Skeletal muscle cell (primary cell): ENCODE measurements at places on chromosomes 7 and 10.

GRCh38 chr10:120969219-120969645, 118.1 kb downstream of the WDR11 start:
- DNase-seq = no peak

DNA sequence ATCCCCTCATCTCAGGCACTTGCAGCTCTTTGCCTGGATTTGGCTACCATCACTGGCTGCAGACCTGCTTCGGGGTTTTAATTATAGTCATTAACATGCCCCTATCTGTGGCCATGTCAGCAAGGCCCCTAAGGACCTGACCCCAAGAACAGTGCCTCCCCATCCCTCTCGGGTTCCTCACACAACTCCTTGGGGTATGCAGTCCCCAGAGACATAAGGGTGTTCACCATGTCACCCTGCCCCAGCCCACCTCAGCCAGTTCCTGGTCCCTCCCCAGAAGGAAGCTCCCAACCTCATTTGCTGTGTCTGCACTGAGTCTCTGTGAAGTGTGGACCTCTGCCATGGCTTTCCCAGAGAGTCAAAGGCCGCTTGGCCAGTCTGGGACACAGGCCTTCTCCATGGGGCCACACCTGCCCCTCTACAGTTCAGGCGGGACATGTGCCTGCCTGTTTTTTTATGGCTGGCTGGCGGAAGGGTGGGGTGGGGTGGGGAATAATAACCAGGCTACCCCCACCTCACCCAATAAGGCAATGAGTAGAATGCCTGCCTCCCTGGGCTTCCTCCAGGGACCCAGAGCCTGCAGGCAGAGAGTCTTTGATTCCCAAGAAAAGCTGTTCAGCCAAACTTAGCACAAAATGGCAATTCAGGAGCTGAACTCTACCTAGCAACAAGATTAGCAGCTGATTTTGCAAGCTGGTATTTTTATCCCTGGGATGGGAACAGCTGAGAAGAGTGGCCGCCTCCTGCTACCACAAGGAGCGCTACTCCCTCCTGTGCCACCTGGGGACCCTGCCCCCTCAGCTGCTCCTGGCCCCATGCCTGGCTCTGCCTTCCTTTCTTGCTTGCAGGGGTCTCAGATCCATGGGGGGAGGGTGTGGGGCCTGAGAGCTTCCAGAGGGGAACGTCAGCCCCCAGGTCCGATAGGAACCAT, 23.7 kb upstream of the CAMK2B start:
- DNase-seq = no peak

DNA sequence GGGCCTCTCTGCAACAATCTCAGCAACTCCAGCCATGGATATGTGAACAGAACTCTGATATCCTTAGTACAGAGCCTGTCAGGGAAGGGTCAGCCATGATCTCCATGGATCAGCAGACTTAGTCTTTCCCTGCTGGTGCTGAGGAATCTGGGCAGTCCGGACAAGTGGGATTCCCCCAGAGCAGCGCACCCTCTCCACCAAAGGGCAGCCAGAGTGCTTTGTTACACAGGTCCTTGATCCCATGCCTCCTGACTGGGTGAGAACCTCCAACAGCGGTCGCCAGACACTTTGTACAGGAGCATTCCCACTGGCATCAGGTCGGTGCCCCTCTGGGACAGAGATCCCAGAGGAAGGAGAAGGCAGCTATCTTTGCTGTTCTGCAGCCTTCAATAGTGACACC, 38.9 kb downstream of the TPK1 start:
- DNase-seq = no peak

GRCh38 chr10:121080281-121080891, 229.2 kb downstream of the WDR11 start:
- no peak for DNase-seq

- no peak for DNase-seq
Observed at GRCh38 chr7:55939514-55940123, 12.1 kb upstream of the MRPS17 start.

DNA sequence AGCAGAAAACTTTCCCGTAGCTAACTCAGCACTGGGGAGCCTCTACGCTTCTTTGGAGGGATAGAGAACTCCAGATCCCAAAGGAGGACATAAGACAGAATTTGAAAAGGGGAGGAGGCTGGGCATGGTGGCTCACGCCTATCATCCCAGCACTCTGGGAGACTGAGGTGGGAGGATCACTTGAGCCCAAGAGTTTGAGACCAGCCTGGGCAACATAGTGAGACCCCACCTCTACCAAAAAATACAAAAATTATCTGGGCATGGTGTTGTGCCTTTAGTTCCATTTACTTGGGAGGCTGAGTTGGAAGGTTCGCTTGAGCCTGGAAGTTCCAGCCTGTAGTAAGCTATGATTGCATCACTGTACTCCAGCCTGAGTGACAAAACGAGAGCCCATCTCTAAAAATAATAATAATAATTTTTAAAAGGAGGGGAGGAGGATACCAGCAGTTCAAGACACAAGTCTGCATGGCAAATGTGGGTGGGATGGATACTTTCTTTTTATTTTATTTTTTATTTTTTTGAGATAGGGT, 165.9 kb upstream of the SH2B2 start:
- no peak for DNase-seq

- DNase-seq = no peak
Observed at GRCh38 chr7:127803626-127804025, 151.6 kb downstream of the SND1 start.

GRCh38 chr7:133770863-133771492, 356.2 kb upstream of the LRGUK start:
- DNase-seq = peak; percentile 40

GRCh38 chr7:77989981-77990566, 191.5 kb downstream of the PHTF2 start:
- no peak for DNase-seq

DNA sequence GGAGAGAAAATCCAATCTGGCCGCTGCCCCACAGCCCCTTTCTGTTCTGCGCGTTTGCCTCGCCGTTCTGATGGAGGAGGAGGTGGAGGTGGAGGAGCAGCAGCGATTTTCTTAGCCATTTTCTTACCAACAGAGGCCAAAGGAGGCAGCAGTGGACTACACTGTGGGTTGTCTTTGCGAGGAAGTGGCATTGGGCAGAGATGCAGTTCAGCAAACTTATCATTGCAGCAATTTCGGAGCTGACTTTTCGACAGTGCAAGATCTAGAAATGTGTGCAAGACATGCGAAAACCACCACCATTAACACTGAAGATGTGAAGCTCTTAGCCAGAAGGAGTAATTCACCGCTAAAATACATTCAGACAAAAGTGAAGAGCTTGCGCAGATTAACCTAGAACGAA, 1.9 kb upstream of the ARL4A start:
- DNase-seq = no peak

GRCh38 chr7:136198168-136198567, 221.0 kb upstream of the MTPN start:
- DNase-seq = no peak

DNA sequence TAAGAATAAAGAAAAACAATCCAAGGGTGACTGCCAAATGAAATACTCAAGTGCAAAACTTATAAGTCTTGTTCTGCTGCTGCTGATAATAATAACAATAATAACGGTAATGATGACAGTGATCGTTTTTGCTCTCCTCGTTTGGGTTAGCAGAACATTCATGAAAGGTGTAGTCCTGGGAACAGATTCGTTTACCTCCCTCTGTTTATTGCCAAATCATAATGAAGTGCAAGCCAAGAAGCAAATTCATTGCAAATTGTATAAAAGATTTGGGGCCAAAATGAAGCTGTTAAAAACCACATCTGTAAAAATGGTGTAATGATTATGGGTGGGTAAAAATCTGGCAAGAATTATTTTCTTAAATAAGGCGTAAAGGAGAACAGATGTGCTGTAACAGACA, 587.2 kb upstream of the MKI67 start:
- no peak for DNase-seq

- DNase-seq = no peak
Observed at GRCh38 chr7:2017481-2017891, 215.3 kb downstream of the MAD1L1 start.

DNA sequence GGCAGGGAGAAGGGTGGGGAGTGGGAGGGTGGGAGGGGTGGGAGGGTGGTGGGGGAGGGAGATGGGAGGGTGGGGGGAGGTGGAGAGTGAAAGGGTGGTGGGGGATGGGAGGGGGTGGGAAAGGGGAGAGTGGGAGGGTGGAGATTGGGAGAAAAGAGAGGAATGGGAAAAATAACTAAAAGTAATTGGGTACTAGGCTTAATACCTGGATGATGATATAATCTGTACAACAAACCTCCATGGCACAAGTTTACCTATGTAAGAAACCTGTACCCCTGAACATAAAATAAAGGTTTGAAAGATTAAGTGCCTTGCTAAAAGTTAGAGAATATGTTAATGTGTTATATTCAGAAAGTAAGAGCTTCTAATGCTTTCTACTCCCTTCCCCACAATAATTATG, 564.9 kb downstream of the CNTNAP2 start:
- no peak for DNase-seq

GRCh38 chr10:49272251-49273081, 26.5 kb upstream of the C10orf71 start:
- peak; percentile 41 for DNase-seq

GRCh38 chr10:127290850-127291249, 94.5 kb upstream of the INSYN2A start:
- DNase-seq = no peak

- no peak for DNase-seq
Observed at GRCh38 chr10:87519582-87519981, 14.9 kb downstream of the MINPP1 start.

GRCh38 chr10:17698696-17699095, 53.3 kb upstream of the TMEM236 start:
- DNase-seq = no peak

- DNase-seq = no peak
Observed at GRCh38 chr10:114525368-114525949, 121.2 kb upstream of the AFAP1L2 start.

- DNase-seq = no peak
Observed at GRCh38 chr7:71221549-71221948, 89.6 kb downstream of the GALNT17 start.

DNA sequence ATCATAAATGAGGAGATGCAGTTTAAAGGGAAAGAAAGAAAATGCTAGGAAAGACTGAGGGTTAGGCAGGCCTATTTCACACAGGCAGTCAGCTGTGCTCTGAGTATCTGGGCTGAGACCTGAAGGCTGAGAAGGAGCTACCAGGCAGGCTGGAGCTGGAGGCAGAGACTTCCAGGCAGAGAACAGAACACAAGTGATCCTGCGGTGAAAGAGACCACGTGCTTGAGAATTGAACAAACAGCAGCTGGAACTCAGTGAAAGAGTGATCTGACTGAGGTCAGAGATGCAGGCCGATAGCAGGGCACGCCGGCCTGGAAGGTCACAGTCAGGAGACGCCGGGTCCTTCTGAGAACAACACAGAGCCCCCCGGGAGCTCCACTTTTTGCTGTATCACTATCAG, 147.8 kb downstream of the ADAM12 start:
- DNase-seq = no peak

DNA sequence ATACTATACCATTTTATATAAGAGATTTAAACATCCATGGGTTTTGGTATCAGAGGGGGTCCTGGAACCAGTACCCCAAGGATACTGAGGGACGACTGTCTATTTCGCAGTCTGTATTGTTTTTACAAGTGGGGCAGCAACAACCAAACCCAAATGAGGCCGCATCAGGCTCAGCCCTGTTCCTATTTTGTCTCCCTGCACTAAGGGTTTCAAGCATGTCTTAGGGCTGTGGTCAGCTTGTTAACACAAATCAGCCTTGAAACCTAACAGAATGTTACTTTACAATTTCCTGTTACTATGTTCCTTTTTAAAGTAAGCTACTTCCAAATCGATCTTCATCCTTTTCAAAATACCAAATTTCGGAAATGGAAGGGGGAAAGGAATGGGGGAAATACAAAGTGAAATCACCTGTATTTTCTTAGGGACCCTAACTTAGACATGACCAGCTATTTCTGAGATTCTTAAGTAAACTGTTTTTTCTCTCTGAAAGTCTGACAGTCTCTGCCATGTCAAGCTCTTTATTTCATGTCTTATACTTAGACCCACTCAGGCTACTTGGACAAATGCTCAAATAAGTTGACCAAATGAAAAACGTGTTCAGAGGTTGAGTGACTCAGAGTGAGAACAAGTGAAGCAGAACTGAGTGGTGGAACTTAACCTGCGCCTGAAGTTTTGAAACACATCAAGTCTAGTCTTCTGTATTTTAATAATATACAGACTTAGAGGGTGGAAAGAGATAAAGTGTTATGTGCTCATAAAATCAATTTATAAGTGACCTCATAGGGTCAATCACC, 75.8 kb downstream of the C1GALT1 start:
- no peak for DNase-seq

DNA sequence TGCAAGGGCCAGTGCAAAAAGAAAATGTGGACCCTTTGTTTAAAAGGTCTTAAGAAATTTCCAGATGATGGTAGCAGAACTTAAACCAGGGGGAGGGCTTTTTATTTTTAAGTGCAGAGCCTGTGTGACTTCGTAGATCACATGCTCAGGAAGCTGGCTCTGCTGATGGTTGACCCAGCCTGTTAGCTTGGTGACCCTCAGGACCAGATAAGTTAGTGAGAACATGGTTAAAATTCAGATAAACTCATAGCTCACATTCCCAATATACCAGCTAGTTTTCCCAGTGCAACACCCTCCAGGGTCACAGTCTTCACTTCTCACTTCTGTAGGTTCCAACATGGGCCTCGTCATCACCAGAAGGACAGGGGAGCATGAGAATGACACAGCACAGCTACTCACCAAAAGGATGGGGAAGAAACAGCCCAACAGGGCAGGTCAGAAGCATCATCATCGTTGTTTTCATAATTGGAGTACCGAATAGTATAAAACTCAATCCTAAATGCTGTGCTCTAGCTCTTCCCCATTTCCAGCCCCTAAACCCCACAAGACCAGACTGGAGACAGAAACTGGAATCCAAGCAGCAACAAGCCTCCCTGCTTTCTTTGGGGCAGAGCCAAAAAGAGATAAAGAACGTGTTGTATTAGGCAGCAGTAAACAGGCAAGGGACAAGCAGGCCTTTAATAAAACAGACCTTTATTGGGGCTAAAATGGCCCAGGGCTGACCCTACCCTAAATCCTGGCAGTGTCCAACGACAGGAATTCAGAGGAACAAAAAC, 102.2 kb upstream of the ANKRD1 start:
- no peak for DNase-seq

DNA sequence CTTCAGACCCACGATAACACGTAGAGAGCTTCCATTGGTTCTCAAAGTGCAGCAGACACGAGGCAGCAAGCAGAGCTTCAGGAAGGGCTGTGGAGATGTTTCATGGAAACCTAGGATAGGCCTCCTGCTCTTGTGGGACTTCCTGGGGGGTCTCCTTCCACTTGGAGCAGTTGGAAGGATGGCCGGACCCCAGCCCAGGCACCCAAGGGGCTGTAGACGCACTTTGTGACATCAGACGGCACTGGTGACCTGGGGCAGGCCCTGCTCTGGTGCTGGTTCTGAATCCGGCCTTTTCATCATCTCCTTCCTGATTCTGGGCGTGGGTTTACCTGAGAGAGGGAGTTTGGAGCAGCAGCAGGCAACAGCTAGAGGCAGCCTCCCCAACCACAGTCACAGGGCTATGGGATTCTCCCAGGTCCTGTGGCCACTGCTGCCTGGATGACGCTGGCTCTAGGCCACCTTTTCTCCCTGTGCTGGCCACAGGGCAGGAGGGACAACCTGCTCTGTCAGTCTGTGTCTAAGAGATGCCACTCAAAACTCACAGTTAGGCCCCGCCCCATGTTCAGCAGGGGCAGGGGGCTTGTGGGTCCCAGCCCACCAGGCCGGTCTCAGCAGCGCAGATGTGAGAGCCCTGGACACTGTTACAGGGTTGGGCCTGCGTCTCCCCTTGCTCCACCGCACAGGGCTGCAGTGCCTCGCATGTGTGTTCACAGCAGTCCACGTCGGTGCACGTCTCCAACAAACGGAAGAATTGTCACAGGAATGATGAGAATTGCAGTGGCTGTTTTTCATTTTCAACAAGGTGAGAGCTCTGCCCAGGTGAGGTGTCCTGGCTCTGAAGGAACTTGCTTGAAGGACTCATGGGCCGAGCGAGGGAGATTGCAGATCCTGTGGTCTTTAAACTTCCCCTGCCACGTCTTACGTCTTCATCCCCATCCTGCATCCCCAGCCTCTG, 569.3 kb downstream of the TCERG1L start:
- no peak for DNase-seq
